Heart left ventricle (tissue), 16 donors: ENCODE measurements at places on chromosomes 7 and 10. TPM values are rescaled to one million over a fixed set of nuclear protein-coding genes. Genes with fewer than 3 reads are reported as not detected.

Gene STMP1
- 34.7 TPM for total RNA-seq

GRCh38 chr7:114645451-114645850 lies 230.8 kb downstream of the FOXP2 start:
- DNase-seq: no peak

Gene LIPM
- total RNA-seq: not detected

DNA sequence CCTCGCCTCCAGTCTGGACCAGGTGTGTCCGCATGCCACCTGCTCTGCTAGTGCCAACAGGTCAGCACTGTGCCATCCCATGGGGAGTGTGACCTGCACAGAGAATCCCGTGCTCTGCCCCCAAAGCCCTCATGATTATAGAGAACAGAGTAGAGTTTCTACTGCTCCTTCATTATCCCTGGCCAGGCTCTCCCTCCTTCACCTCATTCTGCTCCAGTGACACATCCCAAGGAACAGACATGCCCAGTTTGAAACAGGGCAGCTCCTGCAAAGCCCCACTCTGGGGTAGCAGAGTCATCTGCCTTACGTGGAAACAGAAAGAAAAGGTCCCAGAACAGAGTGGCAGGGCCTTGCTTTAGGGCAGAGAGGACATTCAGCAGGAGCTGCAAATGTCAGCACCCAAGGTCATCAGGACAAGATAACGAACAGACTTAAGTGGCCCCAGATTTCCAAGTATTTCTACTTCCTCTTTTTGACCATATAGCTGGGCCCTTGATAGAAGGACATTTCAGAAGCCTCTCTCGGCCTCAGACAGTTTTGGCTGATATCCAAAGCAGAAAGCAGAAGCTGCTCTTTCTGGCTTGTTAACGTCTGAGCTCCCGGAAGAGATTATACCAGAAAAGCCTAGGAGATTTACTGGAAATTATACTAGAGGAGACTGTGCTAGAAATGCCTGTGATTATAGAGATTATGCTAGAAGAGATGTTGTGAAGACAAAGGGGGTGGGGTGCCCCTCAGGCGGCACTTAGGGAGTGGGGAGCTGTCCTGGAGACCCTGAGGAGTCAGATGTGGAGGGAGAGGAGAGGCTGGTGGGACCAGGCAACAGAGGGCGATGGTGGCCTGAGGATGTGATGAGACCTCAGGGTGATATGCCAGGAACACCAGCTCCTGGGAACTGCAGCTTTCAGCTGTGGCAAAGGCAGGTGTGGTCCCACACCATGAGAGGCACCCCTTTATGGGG lies 12.6 kb downstream of the TMEM176B start:
- peak; percentile 45 for DNase-seq

GRCh38 chr7:131795400-131795799 lies 239.0 kb upstream of the PODXL start:
- no peak for DNase-seq

- no peak for DNase-seq
Observed at GRCh38 chr7:141700848-141701371, 1.1 kb downstream of the DENND11 start.

DNA sequence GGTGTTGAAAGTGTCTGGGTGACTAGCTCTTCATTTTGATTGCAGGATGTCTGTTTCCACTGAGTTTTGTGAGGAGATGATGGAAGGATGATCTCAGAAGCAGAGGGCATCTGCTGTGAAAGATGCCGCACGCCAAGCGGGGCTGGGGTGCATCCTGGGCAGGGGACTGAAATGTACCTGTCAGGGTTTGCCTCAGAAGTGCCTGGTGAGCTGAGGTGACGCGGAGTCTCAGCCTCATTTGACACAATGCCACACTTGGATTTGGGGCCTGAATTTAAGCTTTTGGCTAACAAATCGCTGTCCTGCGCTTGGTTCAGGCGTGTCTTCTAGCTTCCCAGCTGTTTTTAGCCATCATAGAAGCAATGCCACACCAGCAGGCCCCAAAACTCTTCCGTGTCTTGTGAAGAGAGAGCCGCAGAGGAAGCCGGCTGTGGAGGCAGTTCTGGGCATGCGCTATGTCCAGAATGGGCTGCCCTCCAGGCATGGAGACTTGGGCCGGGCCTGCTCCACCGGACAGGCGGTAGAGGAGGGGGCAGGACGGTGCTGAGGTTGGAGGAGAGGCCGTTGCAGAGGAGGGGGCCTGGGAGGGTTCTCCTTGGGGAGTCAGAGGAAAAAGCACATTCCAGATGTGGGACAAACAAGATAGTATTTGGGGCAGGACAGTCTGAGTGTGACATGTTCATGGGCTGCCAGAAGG lies 31.2 kb downstream of the WDR86 start:
- peak; percentile 40 for DNase-seq

DNA sequence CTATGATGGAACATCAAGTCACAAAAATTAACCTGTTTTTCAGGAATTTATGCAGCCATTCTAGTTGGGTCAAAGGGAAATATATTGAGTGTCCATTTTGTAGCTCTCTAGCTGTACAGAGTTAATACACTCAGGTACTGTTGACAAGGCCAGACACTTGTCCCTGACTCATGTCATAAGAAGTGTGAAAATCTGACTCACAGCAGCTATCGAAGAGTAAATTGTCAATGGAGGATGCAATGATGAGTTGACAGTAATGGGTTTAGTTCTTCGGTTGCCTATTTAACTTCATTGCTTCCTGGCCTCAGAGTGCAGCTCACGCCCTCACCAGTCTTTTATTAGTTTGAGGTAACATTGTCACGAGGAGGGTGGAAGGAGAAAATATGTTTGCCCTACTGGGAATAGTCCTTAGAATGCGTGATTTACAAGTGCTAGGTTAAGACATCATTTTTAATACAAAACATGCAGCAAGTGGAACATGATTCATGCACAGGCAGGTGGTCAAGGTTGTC lies 255.1 kb downstream of the XPNPEP1 start:
- no peak for DNase-seq

Gene CABCOCO1
- not detected for total RNA-seq

DNA sequence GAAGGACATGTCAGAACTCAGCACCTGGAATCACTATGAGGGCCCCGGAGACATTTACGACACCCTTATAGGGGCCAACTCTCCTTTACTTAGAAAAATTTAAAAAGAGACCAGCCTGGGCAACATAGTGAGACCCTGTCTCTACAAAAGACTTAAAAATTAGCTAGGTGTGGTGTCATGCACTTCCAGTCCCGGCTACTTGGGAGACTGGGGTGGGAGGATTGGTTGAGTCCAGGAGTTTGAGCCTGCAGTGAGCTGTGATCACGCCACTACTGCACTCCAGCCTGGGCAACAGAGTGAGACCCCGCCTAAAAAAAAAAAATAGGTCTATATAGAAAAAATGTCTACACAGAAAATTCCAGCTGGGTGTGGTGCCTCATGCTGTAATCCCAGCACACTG lies 7.5 kb upstream of the CYTH3 start:
- no peak for DNase-seq

DNA sequence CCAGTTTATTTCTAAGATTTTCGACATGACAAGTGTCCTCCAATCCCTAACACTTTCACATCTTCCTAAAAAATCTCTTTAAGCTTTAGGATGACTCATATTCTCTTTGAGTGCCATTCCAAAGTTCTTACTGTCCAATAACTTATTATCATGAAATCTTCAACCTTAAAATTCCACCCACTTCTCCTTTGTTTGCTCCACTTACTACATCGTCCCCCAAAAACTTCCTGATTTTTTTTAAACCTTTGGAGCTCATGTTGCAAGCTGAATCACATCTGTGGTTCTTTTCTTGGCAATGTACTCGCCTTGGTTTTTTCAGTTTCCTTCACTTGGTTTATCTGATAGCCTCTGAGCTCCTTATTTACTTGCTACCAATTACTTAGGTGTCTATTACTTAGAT lies 39.2 kb upstream of the JCAD start:
- DNase-seq: no peak

GRCh38 chr7:47625861-47626715 lies 44.2 kb upstream of the TNS3 start:
- DNase-seq: no peak
